ENCODE measurements at places on chromosomes 4 and X. TPM values are rescaled to one million over a fixed set of nuclear protein-coding genes. Genes with fewer than 3 reads are reported as not detected.

Gene RBM46
- not detected for total RNA-seq

Gene CFP
- 18.3 TPM for total RNA-seq

Gene SMARCA1
- 0.85 TPM for total RNA-seq

Gene MAGED4
- 0.58 TPM for total RNA-seq

Gene GSX2
- not detected for total RNA-seq

Gene ATP1B4
- total RNA-seq, result not detected

Gene IL13RA2
- total RNA-seq, result not detected

Gene ARHGEF38
- total RNA-seq, result not detected

Gene KCND1
- 2.7 TPM for total RNA-seq

Gene ARHGAP36
- total RNA-seq, result not detected

Gene CYP2U1
- 4.0 TPM for total RNA-seq

Gene CYTL1
- not detected for total RNA-seq

Gene NEXMIF
- total RNA-seq, result 0.74 TPM

Gene RXFP1
- total RNA-seq, result not detected

Gene ZXDA
- total RNA-seq, result 17.5 TPM

Gene LEF1
- 438 TPM for total RNA-seq

Gene RNF175
- 1.4 TPM for total RNA-seq

Gene EVC2
- total RNA-seq, result 1.1 TPM

Gene PNMA3
- total RNA-seq, result 2.5 TPM

Gene NSUN7
- total RNA-seq, result 0.39 TPM

Gene INTS6L
- 30.5 TPM for total RNA-seq

Gene PRDM8
- 4.2 TPM for total RNA-seq

Gene ADGRL3
- not detected for total RNA-seq

Gene PABPC4L
- total RNA-seq, result not detected

Gene IQCM
- not detected for total RNA-seq

Gene NHSL2
- total RNA-seq, result 1.5 TPM

Gene TMSB15B
- total RNA-seq, result 9.0 TPM

Gene USO1
- 10.9 TPM for total RNA-seq

Gene MAP9
- 16.5 TPM for total RNA-seq

Gene FOXR2
- not detected for total RNA-seq

Gene CXCL11
- not detected for total RNA-seq

Gene SLC6A14
- not detected for total RNA-seq

Gene ADH1C
- not detected for total RNA-seq

Gene ARMCX4
- total RNA-seq, result 20.5 TPM

Gene SLITRK2
- not detected for total RNA-seq

Gene POLN
- 2.1 TPM for total RNA-seq

Gene CCDC110
- 0.34 TPM for total RNA-seq

Gene HTR2C
- total RNA-seq, result not detected

Gene SOWAHD
- 0.44 TPM for total RNA-seq

Gene TLR6
- 0.69 TPM for total RNA-seq

Gene PDGFC
- not detected for total RNA-seq

Gene CCDC120
- total RNA-seq, result 11.5 TPM

Gene ASB9
- not detected for total RNA-seq

Gene AKAP14
- total RNA-seq, result not detected

Gene CDKL2
- 0.92 TPM for total RNA-seq
